ENCODE measurements at places on chromosomes 1 and 21. TPM values are rescaled to one million over a fixed set of nuclear protein-coding genes. Genes with fewer than 3 reads are reported as not detected.

The PRRX1 gene
- total RNA-seq = 5.6 TPM

The ADGRL4 gene
- not detected for total RNA-seq

- DNase-seq = no peak
- no peak overlapping the region for H3K27ac ChIP-seq
- H3K27me3 ChIP-seq = no peaks in the 10 kb centered on the region
- H3K4me1 ChIP-seq = no peaks in the 10 kb centered on the region
- no peak overlapping the region for H3K4me3 ChIP-seq
These were observed 43.1 kb downstream of the DUSP10 start for GRCh38 chr1:221698579-221699349.

The DESI2 gene
- 40.7 TPM for total RNA-seq

DNA sequence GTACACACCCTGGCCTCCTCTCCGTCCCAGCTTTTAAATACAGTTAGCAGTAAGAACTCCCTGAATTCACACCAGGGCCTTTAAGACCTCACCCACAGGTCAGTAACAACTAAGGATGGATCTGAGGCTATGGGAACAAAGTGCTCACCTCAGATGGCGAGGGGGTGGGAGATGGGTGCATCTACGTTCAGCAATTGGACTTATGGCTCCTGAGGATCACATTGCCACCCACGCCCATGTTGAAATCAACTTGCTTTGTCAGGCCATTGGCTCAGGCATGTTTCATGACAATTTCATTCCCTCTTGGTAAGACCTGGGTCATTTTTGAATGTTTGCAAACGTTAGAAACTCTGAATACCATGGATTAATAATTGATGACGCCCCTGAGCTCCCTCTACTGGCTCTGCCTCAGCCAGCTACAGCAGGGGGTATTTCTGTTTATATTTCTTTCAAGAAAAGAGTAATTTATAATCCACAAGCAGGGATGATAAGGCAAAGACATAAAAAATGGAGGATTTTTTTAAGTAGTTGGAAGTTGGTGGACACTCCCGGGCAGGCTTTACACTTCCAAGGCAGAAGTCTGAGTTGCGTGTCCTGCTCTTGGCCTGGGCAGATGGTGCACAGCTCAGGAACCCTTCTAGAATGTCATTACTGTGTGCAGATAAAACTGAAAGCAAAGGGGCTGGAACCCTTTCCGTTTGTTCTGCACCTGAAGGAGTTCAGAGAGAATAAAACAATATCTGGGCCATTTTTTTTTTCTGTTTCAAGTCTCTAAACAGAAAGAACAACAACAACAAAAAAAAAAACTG lies 13.7 kb upstream of the LBR start:
- H3K27me3 ChIP-seq = no peaks in the 10 kb centered on the region
- peaks cover 27% of the 10 kb centered on the region for H3K4me1 ChIP-seq
- DNase-seq = no peak
- no peak overlapping the region for H3K27ac ChIP-seq
- no peak overlapping the region for H3K4me3 ChIP-seq
- no peaks in the 10 kb centered on the region for H3K36me3 ChIP-seq

The MAP3K7CL gene
- 3.1 TPM for total RNA-seq

The ADORA3 gene
- total RNA-seq = not detected

The OSCP1 gene
- 5.7 TPM for total RNA-seq

The TRIM63 gene
- total RNA-seq = not detected

- no peak for DNase-seq
- no peak overlapping the region for H3K4me3 ChIP-seq
- no peak overlapping the region for H3K27ac ChIP-seq
- no peaks in the 10 kb centered on the region for H3K27me3 ChIP-seq
- no peaks in the 10 kb centered on the region for H3K4me1 ChIP-seq
- H3K36me3 ChIP-seq = no peaks in the 10 kb centered on the region
These were observed 16.5 kb upstream of the PSMB2 start for GRCh38 chr1:35657851-35658250.

The FCMR gene
- not detected for total RNA-seq

The LINGO4 gene
- total RNA-seq = not detected

GRCh38 chr1:26799479-26800142 lies 11.9 kb downstream of the PIGV start:
- no peaks in the 10 kb centered on the region for H3K27me3 ChIP-seq
- no peak overlapping the region for H3K4me3 ChIP-seq
- peak; percentile 40 for DNase-seq
- H3K4me1 ChIP-seq = peaks cover 12% of the 10 kb centered on the region

DNA sequence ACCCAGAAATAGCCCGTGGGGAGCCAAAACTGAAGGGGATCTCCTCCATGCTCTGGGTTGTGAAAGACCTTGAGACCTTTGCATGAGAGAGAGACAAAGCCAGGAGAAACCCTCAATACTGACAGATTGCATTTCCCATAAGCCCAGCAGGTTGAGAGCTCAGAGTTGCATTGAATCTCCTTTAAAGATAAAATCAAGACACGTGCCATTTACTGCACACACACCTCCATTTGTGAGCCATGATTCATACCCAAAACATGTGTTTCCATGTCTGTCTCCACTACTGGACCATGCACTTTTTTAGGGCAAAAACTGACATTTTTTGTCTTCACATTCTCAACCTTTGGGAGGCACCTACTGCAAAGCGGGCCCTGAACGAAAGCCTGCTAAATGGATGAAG lies 144.0 kb upstream of the NRIP1 start:
- H3K36me3 ChIP-seq = no peaks in the 10 kb centered on the region
- H3K4me1 ChIP-seq = no peaks in the 10 kb centered on the region
- H3K4me3 ChIP-seq = no peak overlapping the region
- H3K27ac ChIP-seq = no peak overlapping the region
- no peaks in the 10 kb centered on the region for H3K27me3 ChIP-seq
- DNase-seq = no peak

The LCA5L gene
- 0.69 TPM for total RNA-seq

DNA sequence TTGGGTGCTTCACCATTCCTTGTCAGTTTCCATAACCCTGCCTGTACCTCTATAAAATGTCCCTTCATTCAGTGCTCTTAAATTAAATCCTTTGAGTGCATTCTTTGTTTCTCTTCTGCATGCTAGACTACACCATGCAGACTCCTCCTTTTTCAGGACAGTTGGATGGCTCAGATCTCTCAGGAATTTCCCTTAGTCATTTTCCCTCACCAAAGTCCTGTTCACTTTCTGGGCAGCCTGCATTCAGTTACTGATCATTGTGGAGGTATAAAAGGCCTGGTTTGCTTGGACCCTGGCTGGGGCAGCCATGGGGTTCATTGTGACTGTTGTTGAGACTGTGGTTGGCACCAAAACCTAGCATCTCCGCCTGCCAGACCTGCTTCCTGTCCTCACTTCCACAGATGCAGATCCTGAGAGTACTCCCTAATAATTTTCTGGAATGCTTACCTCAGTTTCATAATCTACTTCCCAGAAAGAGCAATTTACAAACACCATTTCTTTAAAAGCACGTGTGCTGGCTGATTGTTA lies 88.4 kb downstream of the PDE4B start:
- H3K36me3 ChIP-seq = no peaks in the 10 kb centered on the region
- no peak for DNase-seq
- H3K27me3 ChIP-seq = no peaks in the 10 kb centered on the region

The RXFP4 gene
- not detected for total RNA-seq

- no peak overlapping the region for H3K4me3 ChIP-seq
- H3K27ac ChIP-seq = no peak overlapping the region
- no peaks in the 10 kb centered on the region for H3K27me3 ChIP-seq
- no peaks in the 10 kb centered on the region for H3K36me3 ChIP-seq
- no peaks in the 10 kb centered on the region for H3K4me1 ChIP-seq
- DNase-seq = no peak
These were observed 37.0 kb upstream of the PUM1 start for GRCh38 chr1:31102501-31102950.

DNA sequence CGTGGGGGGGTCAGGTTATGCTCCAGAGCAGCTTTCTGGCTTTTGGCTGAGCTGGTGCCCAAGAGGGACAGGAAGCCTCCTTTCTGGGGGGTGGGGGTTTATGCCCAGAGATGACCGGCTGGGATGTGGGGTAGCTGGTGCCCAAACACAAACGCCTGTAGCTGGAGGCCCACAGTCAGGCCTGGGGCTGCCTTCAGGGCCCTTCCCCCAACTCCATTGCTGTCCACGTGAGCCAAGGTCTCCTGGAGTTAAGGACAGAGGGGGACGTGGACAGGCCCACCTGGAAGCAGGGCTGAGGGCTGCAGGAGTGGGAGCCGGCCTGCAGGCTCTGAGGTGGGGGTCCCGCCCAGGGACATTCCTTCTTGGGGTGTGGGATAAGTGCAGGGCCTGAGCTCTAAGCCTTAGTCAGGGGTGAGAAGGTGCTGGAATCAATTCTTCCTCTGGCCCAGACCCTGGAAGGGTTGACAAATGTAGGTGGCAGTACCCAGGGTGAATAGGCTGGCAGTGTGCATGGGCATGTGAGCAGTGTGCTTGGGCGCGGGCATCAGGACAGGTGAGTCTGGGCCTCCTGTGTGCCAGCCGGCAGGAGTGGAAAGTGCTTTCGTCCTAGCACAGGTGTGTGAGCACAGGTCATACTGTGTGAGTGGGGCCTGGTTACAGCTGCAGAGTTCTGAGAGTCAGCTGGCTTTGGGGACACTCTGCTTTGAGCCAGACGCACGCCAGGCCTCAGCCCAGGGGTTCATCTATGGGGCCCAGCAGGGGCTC lies 6.8 kb downstream of the CPLANE2 start:
- H3K4me3 ChIP-seq = no peak overlapping the region
- no peaks in the 10 kb centered on the region for H3K4me1 ChIP-seq
- H3K27me3 ChIP-seq = no peaks in the 10 kb centered on the region
- no peaks in the 10 kb centered on the region for H3K36me3 ChIP-seq

DNA sequence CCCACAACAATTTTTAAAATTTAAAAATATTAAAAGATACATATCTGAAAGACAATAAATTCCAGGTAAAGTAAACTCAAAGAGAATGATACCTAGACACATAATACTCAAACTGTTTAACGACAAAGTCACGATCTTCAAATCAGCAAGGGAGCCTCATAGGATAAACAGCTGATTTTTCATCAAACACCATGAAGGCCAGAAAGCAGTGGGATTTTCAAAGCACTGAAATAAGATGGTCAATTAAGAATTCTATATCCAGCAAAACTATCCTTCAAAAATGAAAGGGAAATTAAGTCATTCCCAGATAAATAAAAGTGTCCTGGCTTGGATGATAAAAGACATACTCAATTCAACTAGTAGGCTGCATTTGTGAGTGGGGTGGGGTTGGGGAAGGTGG lies 100.5 kb downstream of the TIAM1 start:
- no peaks in the 10 kb centered on the region for H3K27me3 ChIP-seq
- no peak for DNase-seq
- H3K4me3 ChIP-seq = no peak overlapping the region

DNA sequence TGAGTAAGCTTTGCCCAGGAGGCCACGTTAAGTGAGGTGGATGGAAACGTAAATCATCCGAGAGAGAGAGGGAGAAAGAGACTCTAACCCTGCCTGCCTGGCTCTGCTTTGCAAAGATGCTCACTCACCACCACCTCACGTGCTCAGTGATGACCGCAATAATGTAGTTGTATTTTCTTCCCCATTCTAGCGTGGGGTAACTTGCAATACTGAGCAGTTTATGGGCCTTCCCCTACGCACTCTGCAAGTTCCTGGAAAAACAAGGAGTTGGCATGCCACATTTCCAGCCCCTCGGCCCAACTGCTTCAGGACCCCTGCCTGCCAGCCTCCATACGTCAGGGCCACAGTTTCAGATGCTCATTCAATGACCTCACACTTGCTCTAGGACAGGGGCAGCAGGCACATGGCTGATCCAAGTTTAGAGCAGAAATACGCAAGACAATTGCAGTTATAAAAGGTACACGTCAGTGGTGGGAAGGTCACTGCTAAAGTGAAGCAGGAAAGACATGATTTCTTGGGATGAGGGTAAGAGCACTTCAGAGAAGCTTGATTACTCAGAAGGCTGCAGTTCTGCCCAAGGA lies 112.5 kb upstream of the RAB4A start:
- no peak overlapping the region for H3K4me3 ChIP-seq
- H3K27me3 ChIP-seq = peaks cover 7% of the 10 kb centered on the region
- DNase-seq = no peak
- H3K27ac ChIP-seq = no peak overlapping the region
- peaks cover 13% of the 10 kb centered on the region for H3K4me1 ChIP-seq

GRCh38 chr1:116569776-116570357 lies 959 bp downstream of the CD58 start:
- peak overlapping the region; percentile 62 for H3K4me3 ChIP-seq
- DNase-seq = no peak
- H3K27me3 ChIP-seq = no peaks in the 10 kb centered on the region
- no peak overlapping the region for H3K27ac ChIP-seq
- peaks cover 3% of the 10 kb centered on the region for H3K4me1 ChIP-seq

GRCh38 chr1:118113261-118113660 lies 71.8 kb downstream of the SPAG17 start:
- H3K36me3 ChIP-seq = no peaks in the 10 kb centered on the region
- DNase-seq = no peak
- no peak overlapping the region for H3K27ac ChIP-seq
- H3K4me3 ChIP-seq = no peak overlapping the region

The PSMD4 gene
- total RNA-seq = 312 TPM

DNA sequence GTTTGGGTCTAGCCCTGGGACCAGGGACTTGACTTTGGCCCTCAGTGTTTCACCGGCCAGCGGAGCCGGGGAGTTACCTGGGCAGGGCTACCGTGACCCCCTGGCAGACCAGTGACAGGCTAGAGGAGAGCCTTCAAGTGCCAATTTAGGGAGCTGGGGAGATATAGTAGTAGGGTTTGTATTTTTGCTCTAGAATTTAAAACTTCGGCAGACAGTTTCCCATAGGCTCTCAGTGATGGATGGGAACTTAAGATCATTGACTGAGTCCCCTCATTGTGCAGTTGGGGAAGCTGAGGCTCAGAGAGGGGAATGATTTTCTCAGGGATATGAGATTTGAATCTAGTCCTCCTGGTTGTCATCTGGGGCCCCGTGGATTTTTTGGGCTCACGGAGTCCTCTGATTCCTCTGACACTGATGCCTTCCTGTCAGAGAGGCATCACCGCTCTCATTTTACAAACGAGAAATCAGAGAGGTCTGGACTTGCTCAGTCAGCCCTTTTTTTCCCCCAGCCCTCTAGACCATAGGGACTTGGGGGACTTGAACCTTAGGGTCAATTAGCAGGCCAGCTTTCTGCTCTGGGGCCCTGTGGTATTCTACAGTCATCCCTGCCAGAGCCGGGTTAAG lies 58.3 kb upstream of the ACOT11 start:
- no peaks in the 10 kb centered on the region for H3K36me3 ChIP-seq
- H3K27ac ChIP-seq = peak overlapping the region; percentile 83
- H3K4me3 ChIP-seq = peak overlapping the region; percentile 65

DNA sequence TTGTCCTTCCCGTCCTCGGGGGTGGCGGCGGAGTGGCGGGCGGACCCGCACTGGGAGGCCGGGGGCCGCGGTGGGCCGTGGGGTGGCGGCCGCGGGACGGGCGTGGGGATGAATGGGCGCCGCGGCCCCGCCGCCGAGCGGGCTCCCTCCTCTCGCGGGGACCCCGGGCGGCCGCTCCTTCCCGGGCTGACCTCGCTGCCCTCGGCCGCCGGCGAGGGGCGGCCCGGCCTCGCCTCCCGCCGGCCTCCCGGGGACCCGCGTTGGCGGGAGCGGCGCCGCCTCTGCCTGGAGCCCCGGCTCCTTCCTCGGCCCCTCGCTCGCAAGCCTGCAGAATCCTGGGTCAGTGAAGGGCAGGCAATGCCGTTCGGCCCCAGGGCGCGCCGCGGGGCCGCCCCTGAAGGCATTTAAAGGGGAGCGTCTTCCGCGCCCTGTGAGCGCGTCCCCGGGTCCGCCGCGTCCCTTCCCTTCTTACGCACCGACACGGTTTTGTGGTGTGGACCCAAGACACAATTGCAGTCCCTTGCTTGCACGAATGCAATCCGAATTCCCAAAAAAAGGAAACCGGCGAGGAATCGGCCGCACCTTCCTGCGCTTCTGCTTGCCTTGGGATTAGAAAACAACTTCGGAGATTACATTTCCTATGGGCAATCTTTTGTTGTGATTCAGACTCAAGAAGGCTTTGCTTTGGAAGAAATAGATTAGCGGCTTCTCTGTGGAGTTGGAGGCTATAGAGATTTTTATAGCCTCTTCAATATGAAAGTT lies 776 bp downstream of the ITSN1 start:
- H3K27me3 ChIP-seq = no peaks in the 10 kb centered on the region
- peaks cover 21% of the 10 kb centered on the region for H3K4me1 ChIP-seq
- H3K4me3 ChIP-seq = peak overlapping the region; percentile 82

The PTGFR gene
- 0.81 TPM for total RNA-seq
